Endothelial cell (in vitro differentiated cells): ENCODE measurements at places on chromosomes 1 and 21. TPM values are rescaled to one million over a fixed set of nuclear protein-coding genes. Genes with fewer than 3 reads are reported as not detected.

C1orf159 gene
- total RNA-seq = 16.6 TPM

TMPRSS15 gene
- not detected for total RNA-seq

EDN2 gene
- total RNA-seq = 0.21 TPM

IL12RB2 gene
- 0.36 TPM for total RNA-seq

CELA3B gene
- total RNA-seq = not detected

NID1 gene
- total RNA-seq = 186 TPM

PLA2G2D gene
- total RNA-seq = not detected

DCST1 gene
- total RNA-seq = not detected

PRAMEF26 gene
- total RNA-seq = not detected

ITLN2 gene
- total RNA-seq = 118 TPM

RIPPLY3 gene
- 86.4 TPM for total RNA-seq

SLC45A3 gene
- total RNA-seq = 9.2 TPM

TBX19 gene
- total RNA-seq = 1.1 TPM

GPATCH2 gene
- 18.4 TPM for total RNA-seq

HSPB7 gene
- total RNA-seq = not detected

PEAR1 gene
- 50.7 TPM for total RNA-seq

NFIA gene
- 16.2 TPM for total RNA-seq

LYPD8 gene
- total RNA-seq = not detected

MASP2 gene
- not detected for total RNA-seq

SZT2 gene
- total RNA-seq = 43.2 TPM

RIMS3 gene
- 5.4 TPM for total RNA-seq

SHISAL2A gene
- total RNA-seq = not detected

F5 gene
- not detected for total RNA-seq

PRRX1 gene
- not detected for total RNA-seq

ACKR1 gene
- total RNA-seq = 0.23 TPM
